NCI-H1930 (cell line): ENCODE measurements at places on chromosomes 6 and 20.

DNA sequence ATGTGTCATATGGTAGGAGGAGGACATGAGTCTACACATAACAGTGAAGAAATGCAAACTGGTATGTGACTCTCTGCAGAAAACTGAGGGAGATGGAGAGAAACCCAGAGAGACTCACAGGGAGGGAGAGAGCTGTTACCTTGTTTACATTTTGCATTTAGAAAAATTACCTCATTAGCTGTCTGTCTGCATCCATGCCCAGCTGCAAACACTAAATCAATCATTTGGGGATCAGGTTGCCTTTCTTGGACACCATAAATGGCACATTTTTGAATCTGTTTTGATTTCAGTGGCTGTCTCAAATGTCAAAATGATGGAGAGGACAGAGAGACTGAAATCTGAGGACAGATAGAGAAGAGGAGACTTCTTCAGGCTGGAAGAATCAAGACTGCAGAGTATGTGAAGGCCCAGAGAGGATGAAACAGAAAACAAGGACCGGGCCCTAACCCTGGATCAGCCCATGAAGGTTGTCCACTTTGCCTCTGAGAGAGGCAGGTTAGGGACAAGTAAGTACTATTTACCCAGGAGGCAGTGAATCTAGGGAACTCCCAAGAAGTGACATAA lies 92.2 kb downstream of the UNC5CL start:
- DNase-seq, result no peak

- no peak for DNase-seq
Observed at GRCh38 chr20:18164356-18164755, 26.7 kb downstream of the KAT14 start.

GRCh38 chr6:138229663-138230179 lies 11.4 kb upstream of the PBOV1 start:
- DNase-seq, result no peak

DNA sequence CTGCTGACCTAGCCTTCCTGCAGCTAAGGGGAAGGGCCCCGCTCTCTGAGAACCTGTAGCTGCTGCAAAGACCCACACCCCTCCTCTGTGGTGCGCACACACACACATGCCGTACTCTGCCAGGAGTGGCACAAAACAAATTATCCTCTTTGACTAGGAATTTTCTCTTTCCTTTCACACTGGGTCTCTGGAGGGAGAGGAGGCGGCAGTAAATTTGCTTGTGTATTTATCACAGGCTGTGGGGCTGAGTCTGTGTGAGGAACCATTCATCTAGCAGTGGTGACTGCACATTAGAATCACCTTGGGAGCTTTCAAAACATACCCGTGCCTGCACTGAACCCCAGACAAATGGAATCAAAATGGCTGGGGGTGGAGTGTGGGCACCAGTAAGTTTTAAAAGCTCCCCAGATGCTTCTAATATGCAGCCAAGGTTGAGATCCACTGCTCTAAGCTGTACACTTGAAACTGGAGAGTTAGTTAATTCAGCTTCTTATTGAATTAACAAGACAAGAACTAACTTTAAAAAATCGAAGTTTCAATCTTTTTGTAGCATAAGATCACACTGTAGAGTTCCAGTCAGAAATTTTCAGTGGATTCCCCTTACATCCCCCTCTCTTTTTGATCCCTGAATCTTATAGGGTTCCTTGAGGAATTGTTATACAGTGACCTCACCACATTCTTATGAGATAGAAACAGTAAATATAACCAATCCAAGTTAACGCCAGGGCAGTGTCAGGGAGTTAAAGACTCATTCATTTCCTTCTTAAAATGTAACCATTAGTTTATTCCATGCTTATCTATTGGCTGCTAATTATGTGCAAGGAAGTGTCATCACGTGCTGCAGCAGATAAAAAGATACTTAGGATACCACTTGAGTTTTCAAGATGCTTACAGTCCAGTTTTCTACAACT lies 29.8 kb upstream of the GMDS start:
- no peak for DNase-seq

- no peak for DNase-seq
Observed at GRCh38 chr6:170152989-170153388, 137.9 kb downstream of the DLL1 start.
